ENCODE measurements at places on chromosomes 3 and 15.
A peak's percentile ranks its signal among the peaks of the same experiment; 100 is the strongest.

DNA sequence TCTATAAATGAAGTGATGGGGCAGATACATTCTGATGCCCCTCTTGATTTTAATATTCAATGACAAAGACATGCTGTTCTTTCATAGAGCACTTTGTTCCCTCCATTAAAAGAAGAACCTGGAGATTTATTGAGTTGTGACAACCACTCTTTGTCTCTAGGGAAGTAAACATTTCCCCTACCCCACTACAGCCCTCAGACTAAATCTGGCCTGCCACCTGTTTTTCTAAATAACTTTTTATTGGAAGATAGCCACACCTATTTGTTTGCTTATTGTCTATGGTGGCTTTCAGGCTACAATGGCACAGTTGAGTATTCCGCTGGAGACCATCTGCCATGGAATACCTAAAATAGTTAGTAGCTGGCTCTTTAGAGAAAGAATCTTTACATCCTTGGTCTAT lies 41.2 kb upstream of the ZNF385D start:
- no peak for DNase-seq

- no peak for DNase-seq
Measured at GRCh38 chr3:18761530-18761929, 336.4 kb upstream of the SATB1 start.

DNA sequence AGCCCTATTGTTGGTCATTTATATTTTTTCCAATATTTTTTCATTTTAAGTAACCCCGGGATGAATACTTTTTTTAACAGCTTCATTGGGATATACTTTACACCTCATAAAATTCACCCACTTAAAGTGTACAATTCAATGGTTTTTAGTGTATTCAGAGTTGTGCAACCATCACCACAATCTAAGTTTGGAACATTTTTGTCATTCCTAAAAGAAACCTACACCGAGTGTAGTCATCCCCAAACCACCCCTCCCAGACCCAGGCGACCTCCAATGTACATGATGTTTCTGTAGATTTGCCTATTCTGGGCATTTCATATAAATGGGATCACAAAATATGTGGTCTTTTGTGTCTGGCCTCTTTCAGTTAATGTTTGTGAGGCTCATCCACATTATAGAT lies 118.3 kb upstream of the FRMD4B start:
- DNase-seq = no peak

DNA sequence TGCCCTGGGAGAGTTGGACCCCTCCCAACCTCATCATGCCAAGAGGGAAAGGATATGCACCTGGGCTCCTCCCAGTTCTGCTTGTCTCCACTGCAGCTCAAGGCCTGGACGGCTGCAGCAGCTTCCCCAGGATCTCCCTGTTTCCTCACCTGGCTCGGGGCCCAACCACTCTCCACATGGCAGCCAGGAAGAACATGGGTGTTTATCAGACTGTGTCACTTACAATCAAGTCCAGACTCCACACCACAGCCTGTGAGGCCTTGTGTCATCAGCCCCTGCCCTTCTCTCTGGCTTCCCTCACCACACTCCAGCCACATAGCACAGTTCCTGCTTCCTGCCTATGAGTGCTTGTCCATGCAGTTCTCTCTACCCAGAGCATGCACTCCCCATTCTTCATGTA lies 534.4 kb downstream of the EPHB1 start:
- DNase-seq = peak; percentile 2

- DNase-seq = peak; percentile 49
Measured at GRCh38 chr3:36909666-36910065, 35.2 kb downstream of the TRANK1 start.

DNA sequence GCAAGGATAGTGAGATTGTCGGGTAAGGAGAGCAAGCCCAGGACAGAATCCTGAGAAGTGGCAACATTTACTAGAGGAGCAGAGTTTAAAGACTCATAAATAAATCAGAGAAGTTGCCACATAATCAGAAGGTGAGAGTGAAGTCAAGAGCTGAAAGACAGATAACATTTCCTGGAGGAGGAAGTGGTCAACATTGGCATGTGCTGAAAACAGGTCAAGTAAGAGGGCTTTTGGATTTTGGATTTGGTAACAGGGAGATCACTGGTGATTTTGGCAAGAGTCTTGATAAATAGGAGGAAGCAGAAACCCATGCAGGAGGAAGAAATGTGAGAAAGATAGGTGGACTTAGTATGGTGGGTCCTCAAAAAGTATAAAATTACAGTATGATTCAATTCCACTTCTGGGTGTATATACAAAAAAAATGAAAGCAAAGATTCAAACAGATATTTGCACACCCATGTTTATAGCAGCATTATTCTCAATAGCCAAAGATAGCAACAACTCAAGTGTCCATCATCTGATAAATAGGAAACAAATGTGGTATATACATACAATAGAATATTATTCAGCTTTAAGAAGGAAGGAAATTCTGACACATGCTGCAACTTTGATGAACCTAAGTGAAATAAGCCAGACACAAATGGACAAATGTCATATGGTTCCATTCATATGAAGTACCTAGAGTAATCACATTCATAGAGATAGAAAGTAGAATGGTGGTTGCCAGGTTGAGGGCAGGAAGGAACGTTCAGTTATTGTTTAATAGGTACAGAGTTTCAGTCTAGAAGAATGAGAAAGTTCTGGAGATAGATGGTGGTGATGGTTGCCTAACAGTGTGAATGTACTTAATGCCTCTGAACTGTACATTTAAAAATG lies 27.3 kb upstream of the MBNL1 start:
- DNase-seq = no peak

DNA sequence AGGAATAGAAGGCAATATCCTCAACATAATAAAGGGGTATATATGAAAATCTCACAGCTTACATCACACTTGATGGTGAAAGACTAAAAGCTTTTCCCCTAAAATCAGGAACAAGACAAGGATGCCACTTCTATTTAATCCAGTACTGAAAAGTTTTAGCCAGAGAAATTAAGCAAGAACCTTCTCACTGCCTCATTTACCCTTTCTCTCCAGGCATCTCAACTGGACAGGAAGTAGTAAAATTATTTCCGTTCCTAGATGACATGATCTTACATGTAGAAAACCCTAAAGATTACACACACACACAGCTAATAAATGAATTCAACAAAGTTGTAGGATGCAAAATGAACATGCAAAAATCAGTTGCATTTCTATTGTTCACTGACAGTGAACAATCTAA lies 11.2 kb downstream of the SCAP start:
- DNase-seq = peak; percentile 34

All from epithelial cell of esophagus (primary cell).